ENCODE measurements at places on chromosomes 5 and 9.

GRCh38 chr5:147851578-147851977 lies 20.1 kb upstream of the SPINK1 start:
- no peak for DNase-seq

GRCh38 chr9:13787234-13787833 lies 507.8 kb upstream of the MPDZ start:
- peak; percentile 13 for DNase-seq

DNA sequence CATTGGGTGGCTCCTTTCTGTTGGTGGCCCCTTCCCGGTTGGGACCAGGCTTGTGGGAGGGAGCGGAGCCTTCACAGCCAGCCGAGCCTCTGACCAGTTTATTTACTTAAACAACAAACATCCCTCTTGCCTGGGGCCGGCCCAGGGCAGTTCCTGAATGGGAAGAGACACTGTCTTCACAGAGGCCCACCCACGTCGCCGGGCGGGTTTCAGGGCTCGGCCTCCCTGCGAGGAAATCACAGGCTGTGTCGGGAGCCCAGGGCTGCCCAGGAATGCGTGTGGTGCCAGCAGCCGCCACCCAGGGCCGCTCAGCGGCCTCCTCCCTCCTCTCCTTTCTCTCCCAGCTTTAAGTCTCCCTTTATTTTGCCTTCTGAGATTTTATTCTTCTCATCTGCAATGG lies 132.5 kb downstream of the HSD17B3 start:
- DNase-seq = peak; percentile 23

GRCh38 chr9:34957492-34958410 lies at the start of gene PHF24:
Gene PHF24, plus strand, starts transcription at chr9:34958285. Its CDS starts 13,014 bp downstream, at chr9:34971299.
- DNase-seq = peak; percentile 15

DNA sequence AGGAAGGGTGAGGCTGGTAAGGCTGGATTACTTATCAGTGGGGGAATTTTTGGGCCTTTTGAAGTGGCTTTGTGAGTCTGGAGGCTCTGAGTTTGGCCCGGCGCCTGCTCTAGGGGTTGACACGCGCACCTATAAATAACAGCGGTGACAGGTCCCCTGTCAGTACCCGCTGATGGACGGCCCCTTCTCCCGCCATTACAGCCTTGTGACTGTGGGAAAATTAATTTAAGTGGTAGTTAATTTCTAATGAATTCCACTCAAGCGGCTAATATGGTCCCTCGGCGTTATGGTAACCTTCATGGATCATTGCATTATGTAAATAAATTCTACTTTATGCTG lies 16.5 kb downstream of the MRPL36 start:
- DNase-seq = no peak

DNA sequence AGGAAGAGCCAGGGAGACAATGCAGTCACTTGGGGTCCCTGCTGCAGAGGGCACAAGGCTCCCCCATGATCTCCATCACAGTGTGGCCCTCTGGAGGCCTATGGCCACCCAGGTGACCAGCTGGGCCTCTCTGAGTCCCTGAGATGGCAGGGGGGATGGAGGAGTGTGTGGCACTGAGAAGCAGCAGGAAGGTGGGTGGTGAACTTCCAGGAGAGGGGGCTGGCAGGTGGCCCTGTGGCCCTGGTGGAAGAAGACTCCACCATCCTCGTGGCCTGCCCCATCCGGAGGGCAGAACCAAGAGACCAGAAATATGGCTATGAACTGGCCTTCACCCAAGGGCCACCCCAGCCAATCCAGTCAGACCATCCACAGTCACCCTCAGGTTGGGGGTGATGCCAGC lies 31.7 kb upstream of the AFAP1L1 start:
- no peak for DNase-seq

GRCh38 chr5:170425731-170426130 lies 36.6 kb upstream of the KCNMB1 start:
- no peak for DNase-seq

DNA sequence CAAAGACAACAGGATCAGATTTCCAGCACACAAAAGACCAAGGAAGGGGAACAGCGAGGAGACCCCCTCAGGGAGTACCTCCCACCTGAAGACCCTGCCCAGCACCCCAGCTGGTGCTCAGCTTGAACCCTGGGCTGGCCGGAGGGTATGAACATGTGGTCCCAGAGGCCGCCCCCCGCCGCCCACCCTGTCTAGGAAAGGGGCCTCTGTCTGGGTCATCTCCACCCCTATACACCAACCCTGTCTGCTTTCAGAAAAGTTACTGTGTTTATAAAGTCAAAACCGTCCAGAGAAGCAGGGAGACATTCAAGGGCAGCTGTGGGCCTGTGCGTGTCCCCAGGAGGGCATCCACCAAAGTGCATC lies 72.2 kb downstream of the ADAMTS2 start:
- no peak for DNase-seq

DNA sequence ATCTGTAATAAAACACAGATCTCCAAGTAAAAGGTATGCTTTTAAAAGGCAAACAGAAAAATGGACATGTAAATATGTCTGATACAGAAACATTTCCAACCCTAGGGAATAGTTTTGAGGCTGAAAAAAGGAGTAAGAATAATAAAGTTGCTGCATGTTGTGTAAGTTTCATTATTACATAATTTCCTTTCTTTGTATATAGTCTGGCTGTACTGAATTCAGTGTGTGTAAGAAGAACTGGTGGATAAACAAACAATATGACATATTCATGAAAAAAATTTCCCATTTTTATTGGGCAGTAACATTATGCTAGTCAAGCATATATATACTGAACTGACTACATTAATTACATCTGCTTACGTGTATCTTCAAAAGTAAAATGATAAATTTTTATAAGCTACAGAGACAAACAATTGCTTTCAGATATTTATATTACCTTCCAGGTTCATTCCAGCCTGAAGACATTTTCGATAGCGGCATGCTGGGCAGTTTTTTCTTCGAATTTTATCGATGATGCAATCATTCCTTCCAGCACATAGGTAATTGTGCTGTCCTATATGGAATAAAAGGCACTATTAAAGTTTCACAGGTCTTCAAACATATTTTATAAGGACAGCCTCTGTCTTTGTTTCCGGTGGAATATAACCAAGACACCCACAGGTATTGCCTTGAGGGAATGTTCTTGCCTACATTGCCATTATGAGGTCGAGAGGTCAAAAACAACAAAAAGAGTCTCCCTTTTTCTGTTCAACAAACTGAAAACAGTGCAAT lies 93.6 kb downstream of the NR3C1 start:
- DNase-seq = peak; percentile 48

DNA sequence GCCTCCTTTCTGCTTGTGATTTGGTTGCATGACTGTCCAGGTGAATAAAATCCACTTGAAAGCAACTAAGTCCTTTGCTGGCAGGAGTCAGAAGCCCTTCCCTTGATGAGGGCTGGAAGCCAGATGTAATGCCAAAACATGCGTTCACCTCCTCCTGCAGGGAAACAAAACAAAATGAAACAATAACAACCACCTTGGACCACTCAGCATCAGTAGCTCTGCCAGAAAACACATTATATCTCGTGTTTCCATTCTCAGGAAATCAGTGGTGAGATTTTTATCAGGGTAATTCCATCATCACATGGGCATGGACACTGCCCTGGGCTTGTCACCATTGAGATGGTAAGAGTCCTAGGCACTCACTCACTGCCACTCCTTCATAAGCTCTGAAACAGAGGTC lies 350.3 kb upstream of the ACTBL2 start:
- DNase-seq = peak; percentile 33

DNA sequence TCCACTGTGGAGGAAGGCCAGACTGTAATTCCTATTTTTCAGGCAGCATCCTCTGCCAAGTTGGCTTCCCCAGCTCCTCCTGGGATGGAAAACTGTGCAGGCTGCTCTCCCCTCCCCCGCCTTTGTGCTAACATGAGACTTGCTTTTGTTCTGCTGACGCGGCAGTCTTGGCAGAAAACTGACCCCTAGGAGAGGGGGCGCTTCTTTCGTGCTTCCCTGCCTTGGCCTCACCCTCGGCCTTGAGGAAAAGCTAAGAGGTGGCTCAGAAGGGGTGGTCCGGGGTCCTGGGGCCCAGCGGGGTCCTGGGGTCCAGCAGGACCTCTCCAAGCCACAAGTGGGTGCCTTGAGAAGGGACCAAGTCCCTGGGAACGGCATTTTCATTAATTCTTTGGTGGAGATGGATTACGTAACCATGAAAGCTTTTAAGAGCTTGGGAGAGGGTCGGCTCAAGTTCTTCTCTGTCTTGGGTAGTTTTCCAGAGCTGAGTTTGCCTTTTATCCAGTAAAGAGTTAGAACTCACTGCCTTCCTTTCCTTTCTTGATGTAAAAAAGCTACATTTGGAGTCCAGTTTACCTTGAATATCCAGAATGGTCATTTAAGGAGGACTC lies 51.0 kb downstream of the SH3PXD2B start:
- DNase-seq = no peak

DNA sequence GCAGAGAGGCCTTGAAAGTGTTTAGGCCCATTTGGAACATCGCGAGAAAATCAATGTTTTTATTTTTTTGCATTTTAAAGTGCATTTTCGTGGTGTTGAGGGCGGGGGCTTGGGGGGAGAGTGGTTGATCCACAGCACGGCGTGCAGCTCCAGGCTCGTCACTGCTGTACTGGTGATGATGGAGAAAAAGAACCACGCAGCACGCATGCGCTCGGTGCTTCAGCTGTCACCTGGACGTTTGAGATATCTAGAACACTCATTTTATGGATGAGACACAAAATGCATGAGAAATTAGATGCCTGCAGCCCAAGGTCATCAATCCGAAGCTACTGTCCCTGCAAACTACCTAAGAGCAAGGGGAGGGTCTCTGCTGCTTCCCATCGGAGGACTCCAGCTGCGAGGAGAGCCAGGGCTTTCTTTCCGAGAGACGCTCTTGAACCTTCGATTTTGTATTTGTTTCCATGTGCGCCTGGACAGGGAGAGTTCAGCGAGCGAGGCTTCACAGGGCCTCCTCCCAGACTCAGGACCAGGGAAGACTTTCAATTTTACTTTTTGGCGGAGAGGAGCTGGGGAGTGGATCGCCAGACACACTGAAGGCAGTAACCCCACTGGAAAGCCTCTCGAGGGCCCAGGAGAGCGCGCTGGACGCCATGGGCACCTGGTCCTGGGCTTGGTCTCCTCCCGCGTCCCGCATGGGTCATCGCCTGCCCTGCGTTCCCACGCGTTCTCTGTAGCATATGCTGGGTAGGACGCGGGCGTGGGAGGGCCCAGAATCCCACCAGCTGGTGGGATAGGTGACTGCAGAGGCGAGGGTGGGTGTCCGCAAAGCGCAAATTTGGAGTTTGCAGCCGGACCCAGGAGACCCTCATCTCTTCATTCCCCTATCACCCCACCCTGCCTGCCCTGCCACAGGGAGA lies 2.5 kb downstream of the DMRT2 start:
- no peak for DNase-seq

- no peak for DNase-seq
These were observed 83.7 kb downstream of the BOD1 start for GRCh38 chr5:173532689-173533250.

- DNase-seq = peak; percentile 0
These were observed 402.9 kb downstream of the CYLC2 start for GRCh38 chr9:103397868-103398600.

DNA sequence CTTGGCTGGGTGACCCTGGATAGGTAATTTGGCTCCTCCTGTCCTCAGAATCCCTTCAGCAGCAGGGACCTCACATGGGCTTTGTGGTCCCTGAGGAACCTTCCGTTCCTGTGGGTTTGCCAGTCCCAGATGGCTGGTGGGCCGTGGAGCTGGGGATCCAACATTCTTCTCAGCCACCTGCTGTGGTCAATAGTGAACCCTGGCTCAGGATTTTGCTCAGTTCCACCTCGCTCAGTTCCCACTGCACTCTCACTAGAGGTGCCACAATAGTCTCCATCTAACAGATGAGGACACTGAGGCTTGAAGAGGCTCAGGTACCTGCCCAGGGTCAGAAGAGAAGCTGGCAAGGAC lies 17.1 kb upstream of the SPOUT1 start:
- no peak for DNase-seq

- no peak for DNase-seq
These were observed 616.1 kb upstream of the RGMB start for GRCh38 chr5:98157368-98157767.

- no peak for DNase-seq
These were observed 179.9 kb upstream of the SEMA6A start for GRCh38 chr5:116754556-116754955.

DNA sequence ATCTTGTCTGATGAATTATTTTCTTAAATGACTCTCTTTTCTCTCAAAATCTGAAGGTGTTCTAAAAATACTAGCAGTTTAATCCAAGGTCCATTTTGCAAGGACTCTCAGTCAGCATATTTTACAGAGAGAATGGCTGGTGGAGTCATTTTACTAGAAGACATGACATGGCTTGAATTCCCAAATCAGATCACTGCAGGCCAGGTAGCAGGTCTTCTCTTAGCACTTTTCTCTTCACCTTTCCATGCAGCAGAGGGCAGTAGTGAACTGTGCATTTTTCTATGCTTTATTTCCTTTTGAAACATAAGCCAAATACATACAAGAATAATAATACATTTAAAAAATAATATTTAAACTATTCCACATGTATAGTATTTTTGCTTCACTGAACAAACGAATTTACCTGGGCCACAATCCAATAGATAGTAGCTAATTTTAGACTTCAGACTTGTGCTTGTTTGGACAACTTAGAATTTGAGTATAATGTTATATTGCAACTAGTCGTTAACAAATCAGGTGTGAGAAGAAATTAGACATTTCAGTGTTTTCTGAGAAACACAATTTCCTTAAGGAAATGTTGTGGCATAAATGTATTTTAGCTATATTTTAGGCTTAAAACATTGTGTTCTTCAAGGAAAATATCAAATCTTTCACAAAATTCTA lies 289.4 kb upstream of the DAB2 start:
- DNase-seq = peak; percentile 70

DNA sequence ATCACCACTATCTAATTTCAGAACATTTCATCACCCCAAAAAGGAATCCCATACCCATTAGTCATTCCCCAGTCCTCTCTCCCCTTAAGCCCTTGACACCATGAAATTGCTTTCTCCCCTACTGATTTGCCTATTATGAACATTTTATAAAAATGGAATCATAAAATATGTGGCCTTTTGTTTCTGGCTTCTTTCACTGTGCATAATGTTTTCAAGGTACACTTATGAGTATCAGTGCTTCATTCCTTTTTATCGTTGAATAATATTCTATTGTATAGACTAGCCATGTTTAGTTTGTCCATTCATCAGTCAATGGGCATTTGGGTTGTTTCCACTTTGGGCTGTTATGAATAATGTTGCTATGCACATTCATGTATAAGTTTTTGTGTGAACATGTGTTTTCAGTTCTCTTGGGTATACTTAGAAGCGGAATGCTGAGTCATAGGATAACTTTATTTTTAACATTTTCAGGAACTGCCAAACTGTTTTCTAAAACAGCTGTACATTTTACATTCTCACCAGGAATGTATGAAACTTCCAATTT lies 40.4 kb upstream of the FGF1 start:
- peak; percentile 93 for DNase-seq

- DNase-seq = peak; percentile 85
These were observed 26.9 kb downstream of the TICAM2 start for GRCh38 chr5:115575167-115576070.
